Small intestine (tissue), 16 donors: ENCODE measurements at places on chromosomes 13 and 19.

DNA sequence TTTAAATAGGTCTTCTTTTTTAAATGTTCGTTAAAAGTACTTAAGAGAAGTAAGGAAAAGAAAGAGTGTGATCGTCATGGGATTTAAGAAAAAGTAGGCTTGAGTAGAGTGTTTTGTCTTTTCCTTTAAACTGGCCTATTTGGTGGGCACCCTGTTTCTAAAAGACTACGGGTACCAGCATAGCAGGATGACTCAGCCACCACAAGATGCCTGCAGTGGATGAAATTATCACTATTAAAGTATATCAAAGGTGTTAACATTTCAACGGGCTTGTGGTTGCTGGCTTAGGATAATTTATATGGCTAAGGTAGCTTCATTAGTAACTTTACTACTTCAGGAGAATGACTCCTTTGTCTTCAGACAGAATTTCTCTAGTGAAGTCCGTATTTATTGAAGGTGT, 112.6 kb downstream of the STARD13 start:
- DNase-seq, result no peak

- DNase-seq, result peak; percentile 83
Observed at GRCh38 chr19:43755256-43755801, 567 bp upstream of the SMG9 start.

DNA sequence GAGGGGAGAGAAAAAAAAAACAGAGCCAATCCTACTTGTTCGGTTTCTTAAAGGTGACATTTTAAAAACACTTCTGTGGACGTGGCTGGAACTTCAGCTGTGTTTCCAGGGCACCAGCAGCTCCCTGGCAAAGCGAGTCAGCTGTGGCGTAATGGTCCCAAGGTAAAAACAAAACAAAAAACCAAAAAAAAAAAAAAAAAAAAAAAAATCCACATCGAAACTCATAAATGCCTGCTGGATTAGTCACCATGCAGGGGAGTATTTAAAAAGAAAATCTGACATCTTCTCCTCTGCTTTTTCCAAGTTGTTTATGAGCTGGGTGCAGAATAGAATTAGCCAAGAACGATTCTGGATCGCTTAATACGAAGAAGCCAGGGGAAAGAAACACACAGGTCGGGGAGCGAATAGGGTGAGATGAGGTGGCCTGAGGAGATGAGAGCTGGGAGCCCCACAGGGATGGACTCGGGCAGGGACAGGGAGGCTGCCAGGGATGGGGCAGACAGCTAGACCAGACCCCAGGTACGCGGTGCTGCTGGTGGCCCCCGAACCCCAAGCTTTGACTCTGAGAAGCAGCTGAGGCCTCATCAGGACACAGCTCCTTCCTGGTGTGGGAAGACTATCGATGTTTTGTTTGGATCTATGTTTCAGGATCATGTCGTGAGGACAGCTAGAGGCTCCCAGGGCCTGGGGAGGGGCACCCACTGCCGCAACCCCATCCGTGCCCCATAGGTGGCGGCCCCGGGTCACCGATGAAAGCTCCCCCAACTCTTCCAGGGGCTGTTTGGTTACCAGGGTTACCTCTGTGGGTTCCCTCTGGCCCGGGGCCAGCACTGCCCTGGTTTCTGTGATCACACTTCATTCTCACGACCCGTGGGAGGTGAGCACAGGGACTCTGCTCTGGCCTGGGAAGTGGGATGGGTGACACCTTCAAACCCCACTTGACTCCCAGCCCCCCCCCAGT, 3.1 kb upstream of the CTXN1 start:
- peak; percentile 44 for DNase-seq

- peak; percentile 74 for DNase-seq
Observed at GRCh38 chr19:35963514-35963913, 27.3 kb downstream of the LRFN3 start.

DNA sequence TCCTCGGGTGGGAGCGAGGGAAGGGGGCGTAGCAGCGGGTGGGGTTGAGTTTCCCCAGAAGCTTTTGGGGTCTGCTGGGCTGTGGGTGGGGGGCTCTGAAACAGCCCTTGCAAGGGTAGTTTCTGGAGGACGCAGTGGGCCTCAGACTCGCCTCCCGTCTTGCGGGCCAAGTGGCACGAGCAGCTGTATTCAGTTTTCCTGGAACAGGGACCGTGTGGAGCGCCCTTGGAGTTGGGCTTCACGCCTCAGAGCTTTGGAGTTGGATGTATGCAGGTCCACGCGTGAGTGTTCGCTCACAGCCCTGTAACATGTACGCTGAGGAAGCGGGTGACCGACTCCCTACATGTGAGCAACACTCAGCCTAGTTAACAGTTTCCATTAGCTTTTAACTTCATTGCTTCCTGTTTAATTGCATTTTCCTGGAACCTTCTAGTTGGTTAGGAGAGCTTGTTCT, 603 bp downstream of the TM9SF2 start:
- DNase-seq, result peak; percentile 73

DNA sequence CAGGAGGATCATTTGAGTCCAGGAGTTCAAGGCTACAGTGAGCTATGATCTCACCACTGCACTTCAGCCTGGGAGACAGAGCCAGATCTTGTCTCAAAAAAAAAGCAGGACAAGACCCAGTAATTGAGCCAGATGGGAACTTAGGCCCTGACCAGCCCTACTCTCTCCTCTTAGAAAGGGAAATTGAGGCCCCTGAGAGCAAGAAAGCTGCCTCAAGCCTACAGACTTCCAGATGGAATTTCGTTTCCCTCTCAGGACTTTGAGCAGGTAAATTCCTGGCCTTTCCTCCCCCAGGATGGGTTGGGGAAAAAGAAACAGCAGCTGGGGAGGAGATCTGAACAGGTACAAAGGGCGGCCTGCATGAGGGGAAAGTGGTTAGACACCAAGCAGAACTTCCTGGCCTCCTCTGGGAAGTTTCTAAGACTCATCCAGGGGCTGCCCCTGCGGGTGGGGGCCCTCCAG, 3.6 kb upstream of the BCL3 start:
- peak; percentile 88 for DNase-seq
